Right renal cortex interstitium (tissue), 3 donors: ENCODE measurements at places on chromosomes 2 and 18. TPM values are rescaled to one million over a fixed set of nuclear protein-coding genes. Genes with fewer than 3 reads are reported as not detected.

The SLC4A1AP gene
- polyA plus RNA-seq: 33.6 TPM

The FARSB gene
- polyA plus RNA-seq: 28.9 TPM

The AGXT gene
- 0.04 TPM for polyA plus RNA-seq

The COL4A3 gene
- polyA plus RNA-seq: 58.0 TPM

The HOXD13 gene
- 0.17 TPM for polyA plus RNA-seq
